ENCODE measurements at places on chromosomes 6 and 20.

DNA sequence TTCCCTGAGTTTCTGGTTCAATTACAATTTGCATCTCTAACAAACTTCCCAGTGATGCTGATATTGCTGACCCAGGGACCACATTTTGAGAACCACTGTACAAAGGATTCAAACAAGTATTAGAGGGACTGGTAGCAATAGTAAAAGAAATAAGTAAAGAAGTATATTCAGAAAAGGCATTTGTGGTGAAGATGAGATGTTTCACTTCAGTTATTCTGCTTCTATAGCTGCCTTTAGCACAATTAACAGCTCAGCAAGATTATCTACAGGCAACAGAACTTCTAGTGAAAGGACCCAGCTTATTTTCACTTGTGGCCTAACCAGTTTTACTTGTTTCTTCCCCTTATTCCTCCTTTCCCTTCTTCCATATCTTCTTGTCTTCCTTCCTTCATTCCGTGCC, 149.4 kb downstream of the PHF3 start:
- DNase-seq: no peak

GRCh38 chr20:59153355-59153681, 10.3 kb upstream of the ZNF831 start:
- DNase-seq: no peak

- peak; percentile 90 for DNase-seq
These were observed at the start of gene DEK for GRCh38 chr6:18264219-18264922. TSS of gene DEK (minus strand) at chr6:18264530. CDS start at chr6:18263987, 543 bp downstream.

- DNase-seq: no peak
These were observed 110.3 kb upstream of the ENPP5 start for GRCh38 chr6:46281110-46281509.

GRCh38 chr20:8749101-8749500, 319.8 kb upstream of the PLCB4 start:
- no peak for DNase-seq

DNA sequence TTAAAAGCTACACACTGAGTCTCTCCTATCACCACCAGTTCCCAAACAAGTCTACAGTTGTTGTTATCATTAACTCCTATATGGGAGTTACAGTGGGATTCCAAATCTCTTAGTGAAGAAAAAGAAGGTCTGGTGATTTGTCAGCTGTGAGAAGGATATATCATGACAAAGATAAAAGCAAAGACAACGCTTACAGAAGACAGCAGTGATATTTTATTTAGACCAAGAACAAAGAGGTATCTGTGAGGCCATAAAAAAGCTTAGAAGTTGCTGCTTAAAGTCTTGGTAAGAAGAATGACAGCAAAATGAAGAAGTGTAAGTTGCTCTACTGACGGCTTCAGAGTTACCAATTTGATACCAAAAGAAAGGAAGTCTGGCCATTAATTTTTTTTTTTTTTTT, 47.2 kb downstream of the CHD6 start:
- DNase-seq: no peak

GRCh38 chr6:36608788-36609563, 14.8 kb downstream of the SRSF3 start:
- DNase-seq: no peak

GRCh38 chr20:38825901-38826625, 20.6 kb downstream of the PPP1R16B start:
- DNase-seq: no peak

GRCh38 chr6:131958542-131959470, 7.6 kb upstream of the CCN2 start:
- DNase-seq: no peak

DNA sequence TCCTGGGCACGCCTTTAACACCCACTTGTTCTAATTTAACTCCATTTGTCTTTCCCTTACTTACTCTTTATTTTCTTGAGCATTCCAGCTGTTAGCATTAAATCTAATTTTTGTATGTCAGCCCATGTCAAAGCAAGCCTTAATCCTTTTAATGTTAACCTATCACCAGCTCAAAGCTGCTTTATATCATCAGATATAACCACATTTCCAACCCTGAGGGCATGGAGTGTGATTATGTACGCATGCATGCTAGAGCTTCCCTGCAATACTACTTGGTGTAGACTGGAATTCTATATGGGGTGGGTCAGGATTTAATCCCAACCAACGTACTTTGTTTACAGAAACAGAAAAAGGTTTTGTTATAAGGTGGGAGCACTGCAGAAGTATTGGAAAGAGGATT, 139.4 kb upstream of the HMGN3 start:
- DNase-seq: no peak

DNA sequence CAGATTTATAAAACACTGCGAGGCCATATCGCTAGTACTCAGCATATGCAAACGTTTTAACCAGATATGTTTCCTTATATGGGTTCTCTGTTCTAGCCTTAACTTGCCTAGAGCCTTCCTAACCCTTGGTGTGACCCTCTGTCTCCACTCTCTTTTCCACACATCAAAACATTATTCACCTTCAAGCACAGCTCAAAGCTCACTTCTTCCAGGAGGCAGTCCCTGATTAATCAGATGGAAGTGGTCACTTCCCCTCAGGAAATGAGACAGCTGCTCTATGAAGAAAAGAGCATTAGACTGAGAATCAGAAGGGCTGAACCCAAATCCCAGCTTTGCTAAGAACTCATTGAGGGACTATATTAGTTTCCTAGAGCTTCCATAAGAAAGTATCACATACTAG, 39.8 kb upstream of the SLC17A4 start:
- DNase-seq: no peak

DNA sequence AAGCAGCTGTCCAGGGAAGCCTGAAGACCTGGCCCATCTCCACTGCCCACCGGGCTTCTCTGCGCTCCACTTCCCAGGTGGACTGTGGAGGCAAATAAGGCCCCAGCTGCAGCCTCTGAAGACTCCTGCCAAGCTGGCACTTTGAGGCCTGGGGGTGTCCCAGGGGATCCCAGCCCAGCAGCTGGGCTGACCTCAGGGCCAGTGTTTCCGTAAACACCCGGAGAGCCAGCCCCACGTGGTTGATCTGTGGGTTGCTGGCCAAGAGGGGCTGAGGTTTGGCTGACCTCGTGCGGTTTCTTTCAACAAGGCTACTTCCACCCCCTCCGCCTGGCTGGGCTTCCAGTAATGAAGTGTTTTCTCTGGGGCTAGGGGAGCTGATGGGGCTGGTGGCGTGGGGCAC, 12.4 kb upstream of the CCN5 start:
- DNase-seq: peak; percentile 96

DNA sequence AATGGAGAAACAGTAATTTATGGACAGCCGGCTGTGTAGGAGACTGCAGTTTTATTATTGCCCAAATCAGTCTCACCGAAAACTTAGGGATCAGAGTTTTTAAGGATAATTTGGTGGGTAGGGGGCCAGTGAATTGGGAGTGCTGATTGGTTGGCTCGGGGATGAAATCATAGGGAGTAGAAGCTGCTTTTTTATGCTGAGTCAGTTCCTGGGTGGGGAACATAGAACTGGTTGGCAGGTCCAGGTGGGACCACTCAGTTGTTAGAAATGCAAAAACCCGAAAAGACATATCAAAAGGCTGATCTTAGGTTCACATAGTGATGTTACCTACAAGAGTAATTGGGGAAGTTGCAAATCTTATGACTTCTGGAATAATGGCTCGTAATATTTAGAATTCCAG, 59.3 kb downstream of the DOP1A start:
- DNase-seq: no peak

- DNase-seq: no peak
These were observed 349.2 kb downstream of the ZFAND3 start for GRCh38 chr6:38168699-38169098.

- DNase-seq: no peak
These were observed 58.7 kb upstream of the RIN2 start for GRCh38 chr20:19699180-19699971.

- no peak for DNase-seq
These were observed 139.8 kb downstream of the KHDC1L start for GRCh38 chr6:73085443-73085871.

GRCh38 chr20:51221791-51222408, 199.0 kb upstream of the KCNG1 start:
- DNase-seq: no peak

- DNase-seq: no peak
These were observed 9.0 kb upstream of the LCA5 start for GRCh38 chr6:79546186-79546585.

- DNase-seq: no peak
These were observed 30.5 kb downstream of the FOXO3 start for GRCh38 chr6:108591040-108591816.

DNA sequence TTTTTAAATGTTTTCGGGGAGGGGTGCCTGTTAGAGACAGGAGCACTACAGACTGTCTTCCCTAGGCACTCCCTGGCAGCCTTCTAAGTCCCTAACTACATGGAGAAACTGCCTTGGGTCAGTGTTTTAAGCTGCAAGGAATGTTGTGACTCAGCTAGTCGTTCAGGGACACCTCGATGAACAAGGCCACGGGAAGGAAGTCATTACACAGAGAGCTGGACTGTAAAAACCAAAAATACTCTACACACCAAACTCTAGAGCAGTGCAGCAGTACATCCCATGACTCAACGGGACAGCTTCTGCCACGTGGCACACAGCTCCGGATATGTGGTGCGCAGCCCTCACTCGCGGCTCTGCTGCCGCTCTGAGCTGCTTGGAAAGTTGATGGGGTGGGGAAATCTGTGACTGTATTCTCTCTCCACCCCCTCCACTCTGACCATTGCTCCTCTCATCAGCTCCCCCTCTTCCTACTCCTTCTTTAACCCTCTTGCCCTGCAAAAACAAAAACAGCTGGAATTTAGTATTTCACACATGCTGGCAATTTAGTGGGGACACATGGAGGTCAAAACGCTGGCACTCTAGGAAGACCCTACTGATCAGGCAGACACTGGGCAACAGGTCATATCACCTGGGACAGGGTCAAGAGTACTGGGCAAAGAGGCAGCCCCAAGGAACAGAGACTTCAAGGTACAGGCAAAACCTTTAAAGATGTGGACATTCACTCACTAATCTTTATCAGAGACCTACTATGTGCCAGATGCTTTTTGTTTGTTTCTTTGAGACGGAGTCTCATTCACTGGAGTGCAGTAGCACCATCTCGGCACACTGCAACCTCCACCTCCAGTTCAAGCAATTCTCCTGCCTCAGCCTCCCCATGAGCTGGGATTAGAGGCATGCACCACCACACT, 10.9 kb upstream of the LPIN3 start:
- peak; percentile 81 for DNase-seq

GRCh38 chr6:52570291-52570700, 6.6 kb downstream of the TRAM2 start:
- DNase-seq: no peak

DNA sequence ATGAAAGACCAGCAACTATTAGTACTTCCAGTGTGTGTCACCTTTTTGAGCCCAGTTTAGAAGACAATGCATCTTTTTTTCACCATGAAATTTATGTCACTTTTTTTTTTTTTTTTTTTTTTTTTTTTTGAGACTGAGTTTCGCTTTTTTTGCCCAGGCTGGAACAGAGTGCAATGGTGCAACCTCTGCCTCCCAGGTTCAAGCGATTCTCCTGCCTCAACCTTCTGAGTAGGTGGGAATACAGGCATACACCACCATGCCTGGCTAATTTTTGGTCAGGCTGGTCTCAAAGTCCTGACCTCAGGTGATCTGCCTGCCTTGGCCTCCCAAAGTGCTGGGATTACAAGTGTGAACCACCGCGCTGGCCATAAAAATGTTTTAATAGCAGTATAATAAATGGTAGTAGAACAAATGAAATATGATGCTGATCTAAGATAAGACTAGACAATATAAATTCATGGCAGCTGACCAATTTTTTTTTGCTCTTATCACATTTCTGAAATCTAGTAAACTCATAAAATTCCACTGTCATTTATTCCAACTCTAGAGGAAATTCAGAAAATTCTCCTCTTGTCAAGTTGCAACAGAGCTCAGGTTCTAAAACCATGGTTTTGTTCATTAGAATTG, 21.3 kb downstream of the NHSL1 start:
- DNase-seq: no peak

- DNase-seq: no peak
These were observed 476 bp downstream of the IGF2R start for GRCh38 chr6:159969204-159969912.

- no peak for DNase-seq
These were observed 16.8 kb downstream of the PHACTR2 start for GRCh38 chr6:143694560-143694959.

DNA sequence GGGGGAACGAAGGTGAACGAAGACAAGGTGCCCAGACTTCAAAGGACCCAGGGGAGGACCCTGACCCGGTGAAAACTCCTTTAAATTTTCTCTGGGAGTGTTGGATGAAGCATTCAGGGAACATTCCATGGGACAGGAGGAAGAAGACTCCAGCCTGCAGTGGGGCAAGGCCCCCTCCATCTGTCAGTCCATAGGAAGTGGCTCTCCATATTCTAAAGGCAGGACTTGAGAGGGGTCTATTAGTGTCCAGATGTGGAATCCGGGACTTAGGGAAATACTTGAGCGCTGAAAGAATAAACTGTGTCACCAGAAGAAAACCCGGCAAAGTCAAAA, 3.2 kb upstream of the BPIFA2 start:
- no peak for DNase-seq

- no peak for DNase-seq
These were observed 113.9 kb downstream of the FYN start for GRCh38 chr6:111759331-111759835.

- DNase-seq: no peak
These were observed 24.9 kb downstream of the SCAF8 start for GRCh38 chr6:154758125-154758524.

DNA sequence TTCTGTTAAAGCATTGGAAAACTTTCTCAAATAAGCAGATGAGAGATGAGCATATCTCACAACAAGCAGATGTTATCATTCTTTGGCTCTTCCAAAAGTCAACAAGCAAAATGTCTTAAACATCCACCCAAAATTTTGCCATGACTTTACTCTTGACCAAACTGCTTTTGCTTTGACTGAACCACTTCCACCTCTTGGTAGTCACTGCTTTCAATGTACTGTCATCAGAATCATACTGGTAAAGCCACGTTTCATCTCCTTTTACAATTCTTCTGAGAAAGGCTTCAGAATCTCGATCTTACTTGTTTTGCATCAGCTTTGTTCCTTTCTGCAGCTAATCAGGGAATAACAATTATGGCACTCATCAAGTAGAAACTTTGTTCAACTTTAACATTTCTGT, 498.5 kb upstream of the GJE1 start:
- no peak for DNase-seq

DNA sequence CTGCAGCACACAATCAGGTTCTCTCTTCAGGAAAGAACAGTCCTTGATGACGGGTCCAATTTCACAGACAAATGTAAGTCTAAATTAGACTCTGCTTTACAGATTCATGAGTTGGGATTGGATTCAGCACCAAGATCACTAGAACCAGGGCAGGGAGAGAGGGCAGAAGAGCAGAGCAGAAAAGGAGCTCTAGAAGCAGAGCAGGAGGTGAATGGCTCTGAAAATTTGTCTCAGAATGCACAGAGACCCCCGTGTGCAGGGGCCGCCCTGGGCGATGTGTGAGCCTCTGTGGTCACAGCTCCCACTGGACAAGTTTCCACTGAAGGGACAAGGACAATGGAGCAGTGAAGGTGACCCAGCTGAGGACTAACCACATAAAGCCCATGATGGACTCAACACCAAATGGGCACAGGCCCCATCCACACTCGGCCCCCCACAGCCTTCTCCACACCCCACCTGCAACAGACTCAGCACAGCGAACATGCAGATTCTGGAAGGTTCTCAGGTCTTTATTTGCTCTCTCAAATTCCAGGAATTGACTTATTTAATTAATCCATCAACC, 3.5 kb downstream of the HLA-B start:
- DNase-seq: no peak
